CD8-positive, alpha-beta memory T cell (primary cell): ENCODE measurements at places on chromosomes 4 and X. TPM values are rescaled to one million over a fixed set of nuclear protein-coding genes. Genes with fewer than 3 reads are reported as not detected.

DNA sequence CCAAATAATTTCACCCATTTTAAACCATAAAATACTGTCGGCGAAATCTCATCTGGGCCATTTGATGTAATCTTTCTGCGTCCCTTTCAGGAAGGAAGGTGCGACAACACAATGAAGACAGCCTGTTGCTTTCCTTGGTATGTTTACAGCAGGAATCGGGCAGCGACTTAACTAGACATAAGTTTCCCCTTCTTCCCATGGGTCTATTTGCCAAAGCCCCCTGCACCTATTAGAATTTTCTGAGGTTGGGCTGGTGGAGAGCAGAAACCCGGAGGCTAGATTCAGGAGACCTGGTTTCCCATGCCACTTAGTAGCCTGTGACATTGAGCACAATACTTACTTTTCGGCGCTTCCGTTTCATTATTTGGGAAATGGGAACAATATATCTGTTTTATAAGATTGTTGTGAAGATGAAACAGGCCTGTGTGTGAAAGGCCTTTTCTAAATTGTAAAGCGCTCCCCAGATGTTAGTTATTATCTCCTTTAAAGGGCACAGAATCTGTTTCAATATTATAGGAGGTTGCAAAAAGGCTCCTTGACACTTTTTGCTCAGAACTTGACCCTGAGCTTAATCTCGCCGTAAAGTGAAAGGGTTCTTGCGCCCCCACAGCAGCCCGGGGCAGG lies 552 bp upstream of the AFF1 start:
- peak overlapping the region; percentile 84 for H3K4me3 ChIP-seq
- H3K27ac ChIP-seq = peak overlapping the region; percentile 80
- no peak for DNase-seq

Gene SLIT2
- not detected for total RNA-seq

Gene PARM1
- not detected for total RNA-seq

GRCh38 chr4:3257103-3257555 lies 8.2 kb downstream of the MSANTD1 start:
- no peak overlapping the region for H3K27ac ChIP-seq
- no peaks in the 10 kb centered on the region for H3K36me3 ChIP-seq
- DNase-seq = no peak

Gene CDKN2AIP
- 29.4 TPM for total RNA-seq

DNA sequence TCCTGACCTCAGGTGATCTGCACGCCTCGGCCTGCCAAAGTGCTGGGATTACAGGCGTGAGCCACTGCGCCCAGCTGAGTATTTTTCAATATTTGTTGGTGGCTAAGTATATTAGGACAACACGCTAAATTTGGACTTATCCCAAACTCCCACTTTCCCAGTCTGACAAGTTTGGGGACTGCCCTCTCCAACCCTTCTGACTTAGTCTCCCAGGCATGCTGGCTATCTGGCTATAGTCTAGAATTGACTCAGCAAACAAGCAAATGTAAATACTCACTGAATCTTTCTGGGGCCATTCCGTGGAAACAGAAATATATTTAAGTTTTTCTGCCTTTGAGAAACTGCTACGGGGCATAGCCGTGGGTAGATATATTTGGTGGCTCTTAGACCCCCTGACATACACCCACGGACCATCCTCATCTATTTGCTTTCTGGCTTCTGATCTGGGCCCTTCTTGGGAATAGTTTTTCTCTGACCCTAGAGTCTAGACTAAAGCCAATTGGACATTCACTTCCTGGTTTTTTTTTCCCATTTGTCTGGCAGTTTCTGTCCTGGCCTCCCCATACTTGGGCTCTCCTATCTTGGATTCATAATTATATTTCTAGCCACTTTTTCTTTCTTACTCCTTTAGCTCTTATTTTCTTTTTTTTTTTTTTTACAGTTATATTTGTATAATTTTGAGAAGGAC lies 11.3 kb upstream of the DOCK11 start:
- H3K36me3 ChIP-seq = no peaks in the 10 kb centered on the region
- no peaks in the 10 kb centered on the region for H3K27me3 ChIP-seq
- H3K4me3 ChIP-seq = no peak overlapping the region
- no peaks in the 10 kb centered on the region for H3K4me1 ChIP-seq
- no peak overlapping the region for H3K27ac ChIP-seq

- H3K4me1 ChIP-seq = no peaks in the 10 kb centered on the region
- H3K4me3 ChIP-seq = no peak overlapping the region
- H3K27me3 ChIP-seq = no peaks in the 10 kb centered on the region
- H3K27ac ChIP-seq = no peak overlapping the region
- no peaks in the 10 kb centered on the region for H3K36me3 ChIP-seq
Measured at GRCh38 chrX:57905141-57905540, 5.1 kb downstream of the ZXDA start.

GRCh38 chr4:156732634-156733033 lies 239.0 kb downstream of the PDGFC start:
- no peaks in the 10 kb centered on the region for H3K36me3 ChIP-seq
- no peak overlapping the region for H3K4me3 ChIP-seq
- no peaks in the 10 kb centered on the region for H3K4me1 ChIP-seq
- H3K27me3 ChIP-seq = no peaks in the 10 kb centered on the region
- no peak for DNase-seq

GRCh38 chr4:182748949-182749348 lies 168.2 kb downstream of the DCTD start:
- no peak overlapping the region for H3K27ac ChIP-seq
- no peaks in the 10 kb centered on the region for H3K27me3 ChIP-seq
- no peaks in the 10 kb centered on the region for H3K36me3 ChIP-seq
- no peak for DNase-seq
- no peaks in the 10 kb centered on the region for H3K4me1 ChIP-seq

Gene HTN1
- not detected for total RNA-seq

- no peak overlapping the region for H3K4me3 ChIP-seq
- no peaks in the 10 kb centered on the region for H3K36me3 ChIP-seq
Measured at GRCh38 chrX:85544609-85545008, 165.1 kb upstream of the POF1B start.

GRCh38 chr4:90544532-90545045 lies 417.4 kb downstream of the CCSER1 start:
- H3K27me3 ChIP-seq = no peaks in the 10 kb centered on the region
- H3K36me3 ChIP-seq = no peaks in the 10 kb centered on the region
- H3K4me1 ChIP-seq = no peaks in the 10 kb centered on the region
- no peak for DNase-seq

- no peaks in the 10 kb centered on the region for H3K36me3 ChIP-seq
- peak within 1 kb of the TSS; percentile 68 for H3K4me3 ChIP-seq
- H3K27ac ChIP-seq = peak within 1 kb of the TSS; percentile 76
Measured at GRCh38 chrX:154750301-154751202, at the start of gene GAB3. Gene GAB3 (minus strand): TSS chrX:154751077. CDS start chrX:154751025, 52 bp downstream.

Gene RASSF6
- total RNA-seq = not detected

GRCh38 chrX:134599184-134599914 lies 58.9 kb downstream of the PLAC1 start:
- no peaks in the 10 kb centered on the region for H3K27me3 ChIP-seq
- no peaks in the 10 kb centered on the region for H3K36me3 ChIP-seq
- no peak for DNase-seq
- H3K4me1 ChIP-seq = no peaks in the 10 kb centered on the region
- no peak overlapping the region for H3K27ac ChIP-seq

GRCh38 chrX:7841084-7841805 lies 1.7 kb upstream of the VCX start:
- H3K36me3 ChIP-seq = no peaks in the 10 kb centered on the region
- no peak overlapping the region for H3K4me3 ChIP-seq
- H3K27me3 ChIP-seq = no peaks in the 10 kb centered on the region
- no peaks in the 10 kb centered on the region for H3K4me1 ChIP-seq
- H3K27ac ChIP-seq = no peak overlapping the region
- DNase-seq = no peak

- H3K4me1 ChIP-seq = no peaks in the 10 kb centered on the region
- H3K27ac ChIP-seq = no peak overlapping the region
- H3K4me3 ChIP-seq = no peak overlapping the region
- no peaks in the 10 kb centered on the region for H3K27me3 ChIP-seq
Measured at GRCh38 chrX:16745659-16746058, 26.2 kb downstream of the SYAP1 start.

GRCh38 chr4:38615847-38616246 lies 48.2 kb upstream of the KLF3 start:
- DNase-seq = no peak
- no peak overlapping the region for H3K27ac ChIP-seq
- H3K36me3 ChIP-seq = no peaks in the 10 kb centered on the region
- no peaks in the 10 kb centered on the region for H3K27me3 ChIP-seq
- no peaks in the 10 kb centered on the region for H3K4me1 ChIP-seq

- no peaks in the 10 kb centered on the region for H3K36me3 ChIP-seq
- H3K4me3 ChIP-seq = no peak overlapping the region
- DNase-seq = no peak
- H3K4me1 ChIP-seq = no peaks in the 10 kb centered on the region
Measured at GRCh38 chr4:164402554-164402953, 351.4 kb upstream of the SMIM31 start.

Gene MMRN1
- total RNA-seq = not detected

DNA sequence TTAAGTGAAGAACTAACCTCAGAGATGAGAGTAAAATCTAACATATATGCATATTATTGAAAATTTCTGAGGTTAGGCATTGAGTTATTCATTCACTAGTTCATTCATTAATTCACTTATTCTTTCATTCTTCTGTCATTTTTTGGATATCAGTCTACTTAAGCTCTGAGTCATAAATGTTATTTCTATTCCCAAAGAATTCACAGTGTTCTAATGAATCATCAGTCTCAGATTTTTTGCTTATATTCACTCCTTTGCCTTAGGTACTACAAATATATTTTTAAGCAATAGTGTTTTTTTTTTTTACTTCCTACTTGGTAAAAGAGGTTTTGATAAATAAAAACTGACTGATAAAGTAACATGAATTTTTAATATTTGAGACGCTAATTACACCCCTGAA lies 95.2 kb upstream of the DKK2 start:
- no peaks in the 10 kb centered on the region for H3K4me1 ChIP-seq
- H3K4me3 ChIP-seq = no peak overlapping the region
- H3K36me3 ChIP-seq = no peaks in the 10 kb centered on the region
- no peak for DNase-seq

Gene FGFBP2
- 3.5 TPM for total RNA-seq

Gene GAGE1
- not detected for total RNA-seq

DNA sequence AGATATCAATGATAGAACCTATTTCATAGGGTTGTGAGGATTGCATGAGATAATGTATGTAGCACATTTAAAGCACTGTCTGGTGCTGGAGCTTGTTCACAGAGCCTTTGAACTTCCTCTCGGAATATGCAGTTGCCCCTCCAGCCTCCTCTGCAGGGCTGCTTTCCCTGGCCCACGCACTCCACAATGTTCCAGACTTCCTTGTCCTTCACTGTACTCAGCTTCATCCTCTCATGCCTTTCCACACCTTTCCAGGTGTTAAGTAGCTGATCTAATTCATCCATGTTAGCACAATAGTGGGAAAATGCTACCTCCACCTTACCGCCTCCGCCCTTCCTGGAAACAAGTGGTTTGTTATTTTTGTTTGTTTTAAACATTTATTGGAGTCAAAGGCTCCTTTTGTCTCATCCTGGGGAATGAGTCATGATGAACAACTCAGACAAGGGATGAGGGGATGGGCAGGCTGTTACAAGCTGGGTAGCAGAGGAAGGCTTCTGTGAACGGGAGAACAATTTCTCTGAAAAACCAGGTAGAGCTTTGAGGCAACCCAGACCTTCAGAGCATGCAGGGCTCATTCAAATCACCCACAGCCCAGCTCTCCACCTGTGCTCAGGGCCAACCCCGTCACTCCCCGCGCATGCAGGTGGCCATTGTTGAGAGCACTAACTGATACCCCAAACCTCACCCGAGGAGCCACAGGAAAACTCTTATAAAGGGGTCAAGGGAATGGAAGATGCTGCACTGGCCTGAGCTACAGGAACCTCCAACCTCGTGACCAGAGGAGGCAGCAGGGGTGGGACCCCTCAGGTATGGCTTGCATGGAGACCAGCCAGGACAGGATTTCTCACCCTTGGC lies 84.9 kb upstream of the TBL1X start:
- no peak for DNase-seq
- H3K27me3 ChIP-seq = no peaks in the 10 kb centered on the region
- no peak overlapping the region for H3K4me3 ChIP-seq
- H3K36me3 ChIP-seq = no peaks in the 10 kb centered on the region
- peaks cover 4% of the 10 kb centered on the region for H3K4me1 ChIP-seq
- no peak overlapping the region for H3K27ac ChIP-seq

DNA sequence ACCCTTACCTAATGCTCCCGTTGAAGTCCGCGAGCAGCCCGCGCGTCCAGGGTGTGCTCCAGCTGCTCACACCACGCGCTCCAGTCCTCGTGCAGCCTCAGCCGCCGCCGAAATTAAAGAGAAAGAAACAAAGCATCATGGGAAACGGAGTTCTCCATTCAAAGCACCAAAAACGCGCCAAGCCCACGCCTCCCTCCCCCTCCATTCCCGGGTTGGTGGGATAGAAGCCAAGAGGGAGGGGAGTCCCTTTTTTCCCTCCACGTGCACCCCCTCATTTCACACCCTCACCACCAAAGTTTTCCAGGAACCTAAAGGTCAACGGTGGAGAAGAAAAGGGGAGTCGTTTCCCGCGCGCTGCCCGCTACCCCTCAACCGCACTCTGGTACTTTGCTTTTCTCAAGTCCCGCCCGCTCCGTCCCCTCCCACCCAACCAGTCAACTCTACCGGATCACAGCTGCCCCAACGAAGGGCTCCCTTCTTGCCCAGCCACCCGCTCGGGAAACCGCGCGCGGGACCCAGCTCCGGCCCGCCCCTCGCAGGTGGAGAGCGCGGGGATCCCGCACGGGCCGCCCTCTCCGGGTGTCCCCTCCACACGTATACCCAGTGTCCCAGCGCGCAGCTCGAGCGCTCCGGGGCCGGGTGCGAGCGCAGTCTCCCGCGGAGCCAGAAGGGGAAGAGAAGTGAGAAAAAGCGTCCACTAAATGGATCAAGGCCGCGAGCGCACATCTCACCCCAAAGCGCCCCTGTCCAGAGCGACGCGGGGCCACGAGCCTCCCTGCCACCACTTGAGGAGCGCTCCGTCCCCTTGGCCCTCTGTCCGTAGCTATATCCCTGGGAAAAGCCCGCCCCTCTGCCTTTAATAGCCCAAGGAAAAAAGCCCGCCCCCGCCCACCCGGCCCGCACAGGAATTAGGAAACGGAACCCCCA lies 65.1 kb upstream of the CCDC160 start:
- peaks cover 13% of the 10 kb centered on the region for H3K27me3 ChIP-seq
- H3K27ac ChIP-seq = no peak overlapping the region
- no peaks in the 10 kb centered on the region for H3K4me1 ChIP-seq
- peak; percentile 31 for DNase-seq

- no peaks in the 10 kb centered on the region for H3K27me3 ChIP-seq
- no peaks in the 10 kb centered on the region for H3K4me1 ChIP-seq
- H3K36me3 ChIP-seq = no peaks in the 10 kb centered on the region
- no peak overlapping the region for H3K27ac ChIP-seq
Measured at GRCh38 chrX:9878146-9878820, 88.9 kb upstream of the CLDN34 start.

- H3K4me1 ChIP-seq = no peaks in the 10 kb centered on the region
- H3K27me3 ChIP-seq = no peaks in the 10 kb centered on the region
- no peak overlapping the region for H3K27ac ChIP-seq
- no peak for DNase-seq
- no peaks in the 10 kb centered on the region for H3K36me3 ChIP-seq
Measured at GRCh38 chrX:105553118-105553517, 269.2 kb upstream of the NRK start.

DNA sequence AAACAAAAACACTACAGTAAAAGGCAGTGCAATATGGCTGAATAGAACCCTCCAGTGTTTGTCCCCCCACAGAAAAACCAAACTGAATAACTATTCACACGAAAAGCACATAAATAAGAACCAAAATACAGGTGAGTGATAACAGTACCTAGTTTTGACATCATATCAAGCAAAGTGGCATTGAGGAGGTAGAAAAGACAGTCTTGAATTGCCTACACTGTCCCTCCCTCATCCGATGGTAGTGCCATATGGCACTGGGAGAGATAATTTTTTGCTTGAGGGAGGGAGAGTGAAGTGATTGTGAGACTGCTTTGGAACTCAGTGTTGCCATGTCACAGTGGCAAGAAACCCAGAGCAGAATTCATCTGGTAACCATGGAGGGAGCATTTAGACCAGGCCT lies 99.2 kb downstream of the GPR174 start:
- no peaks in the 10 kb centered on the region for H3K27me3 ChIP-seq
- no peak overlapping the region for H3K4me3 ChIP-seq
- no peak for DNase-seq
- peaks cover 4% of the 10 kb centered on the region for H3K4me1 ChIP-seq
- no peak overlapping the region for H3K27ac ChIP-seq
